Activated naive CD8-positive, alpha-beta T cell treated with anti-CD3 and anti-CD28 coated beads, Interleukin-2, amount 50 U/mL, for 16 hours (primary cell): ENCODE measurements at places on chromosomes 6 and 20.

- DNase-seq: no peak
Observed at GRCh38 chr20:21184819-21185218, 58.9 kb downstream of the KIZ start.

DNA sequence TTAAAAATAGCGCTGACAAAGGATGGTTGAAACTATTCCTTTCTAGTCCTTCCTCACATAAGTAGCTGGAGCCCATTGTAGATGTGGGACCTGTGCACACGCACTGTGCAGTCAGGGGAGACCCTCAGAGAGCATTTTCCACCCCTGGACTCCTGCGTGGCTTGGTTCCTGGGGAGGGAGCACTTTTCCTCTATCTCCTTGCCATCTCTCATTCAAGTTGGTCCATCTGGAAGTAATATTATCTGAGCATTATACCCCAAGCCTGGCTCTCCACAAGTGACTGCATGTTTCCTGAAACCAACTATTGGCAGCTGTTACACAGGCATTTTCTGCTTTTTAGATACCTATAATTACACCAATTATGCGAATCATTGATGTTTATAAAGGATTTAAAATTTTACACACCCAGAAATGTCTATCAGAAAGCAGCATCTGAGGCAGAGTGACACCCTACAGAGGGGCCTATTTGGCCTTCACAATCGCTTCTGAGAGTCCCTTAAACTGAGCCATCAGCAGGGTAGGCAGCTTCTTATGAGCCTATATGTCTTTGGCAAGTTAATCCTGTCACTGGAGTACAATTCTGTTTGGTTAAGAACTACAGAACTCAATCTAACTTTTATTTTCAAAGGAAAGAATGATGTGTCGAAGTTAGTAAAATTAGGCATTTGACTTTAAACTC lies 18.7 kb downstream of the SOX4 start:
- no peak for DNase-seq

DNA sequence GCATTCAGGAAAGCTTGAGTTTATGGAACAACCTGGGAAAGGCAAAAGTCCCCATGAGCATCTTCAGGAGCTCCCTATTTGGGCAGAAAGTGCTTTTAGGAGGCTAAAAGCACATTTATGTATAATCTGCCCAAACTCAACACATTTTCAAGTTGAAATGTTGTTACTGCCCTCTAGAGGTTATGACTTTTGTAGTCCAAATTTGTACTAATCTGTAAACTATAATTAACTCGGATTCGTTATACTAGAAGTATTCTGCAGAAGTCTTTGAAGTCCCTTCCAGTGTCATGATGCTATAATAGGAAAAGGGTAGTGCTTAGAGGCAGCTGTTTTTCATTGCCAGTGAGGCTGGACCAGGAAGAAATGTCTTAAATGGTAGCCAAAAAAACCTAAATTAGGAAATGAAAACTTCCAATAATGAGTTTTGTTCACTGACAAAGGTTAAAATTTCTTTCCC lies 44.8 kb upstream of the EMILIN3 start:
- no peak for DNase-seq

DNA sequence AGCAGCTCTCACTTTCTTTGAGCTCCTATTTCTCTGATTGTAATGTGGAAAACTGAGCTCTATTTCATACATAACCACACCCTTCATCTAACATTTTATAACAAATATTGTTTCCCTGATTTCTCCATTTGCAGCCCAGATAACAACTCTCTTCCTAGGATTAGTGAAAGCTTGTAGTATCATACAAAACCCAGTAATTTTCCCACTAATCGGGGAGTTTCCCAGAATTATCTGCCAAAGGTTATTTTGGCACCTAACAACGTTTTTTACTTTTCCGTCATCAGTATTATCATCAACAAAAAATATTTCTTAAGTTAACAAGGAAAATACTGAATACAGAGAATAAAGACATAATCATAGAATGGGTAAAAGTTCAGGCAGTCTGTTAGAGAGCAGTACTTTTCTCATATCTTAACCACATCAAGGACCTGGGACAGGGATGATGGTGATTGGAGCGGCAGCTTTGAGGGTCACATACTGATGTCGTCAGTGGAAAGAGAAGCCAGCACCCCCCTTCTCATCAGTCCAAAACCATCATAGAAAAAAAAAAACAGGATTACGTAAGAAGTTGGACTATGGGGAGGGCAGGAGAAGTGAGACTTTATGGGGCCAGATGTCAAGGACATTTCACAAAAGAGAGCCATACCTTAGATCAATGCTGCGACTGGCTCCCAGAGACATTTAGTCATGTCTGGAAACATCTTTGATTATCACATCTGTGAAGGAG lies 166.1 kb upstream of the TNFAIP3 start:
- DNase-seq: no peak

GRCh38 chr6:22614547-22614946 lies 45.2 kb downstream of the HDGFL1 start:
- no peak for DNase-seq

GRCh38 chr6:14095437-14095836 lies 22.1 kb upstream of the CD83 start:
- no peak for DNase-seq

DNA sequence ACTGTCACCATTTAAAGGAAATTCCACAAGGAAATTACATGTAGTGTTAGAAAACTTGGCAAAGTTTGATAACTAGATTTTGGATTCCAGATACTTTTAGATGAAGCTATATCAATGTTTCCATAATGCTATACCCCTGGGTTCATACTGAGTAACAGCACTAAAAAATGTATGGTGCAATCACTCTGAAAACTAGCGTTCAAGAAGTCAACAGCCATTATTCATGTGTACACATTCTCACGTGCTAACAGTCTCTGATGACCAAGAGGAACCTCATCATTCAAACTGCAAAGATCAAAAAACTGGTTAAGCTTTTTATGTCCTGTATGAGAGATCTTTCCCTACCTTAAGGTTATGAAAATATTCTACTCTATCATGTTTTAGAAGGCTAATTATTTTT lies 197.6 kb downstream of the GMDS start:
- DNase-seq: no peak

GRCh38 chr6:134846865-134847264 lies 103.0 kb downstream of the ALDH8A1 start:
- DNase-seq: no peak

GRCh38 chr6:110567957-110568696 lies 91.7 kb upstream of the SLC22A16 start:
- no peak for DNase-seq

DNA sequence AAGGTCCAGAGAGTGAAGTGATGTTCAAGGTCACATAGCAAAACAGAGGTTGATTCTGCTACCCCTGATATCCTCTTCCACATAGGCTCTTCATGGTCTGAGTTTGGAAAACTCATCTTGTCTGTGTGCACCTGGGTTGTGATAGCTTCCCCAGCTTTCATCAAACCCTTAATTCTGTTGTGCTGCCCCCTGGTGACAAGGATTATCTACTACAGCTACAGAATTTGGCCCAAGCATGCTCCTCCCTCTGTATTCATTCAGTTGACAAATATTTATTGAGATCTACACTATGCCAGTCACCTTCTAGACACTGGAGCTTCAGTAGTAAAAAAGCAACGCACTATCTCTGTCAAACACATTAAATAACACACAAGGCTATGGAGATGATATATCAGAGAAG lies 50.4 kb downstream of the SMPDL3A start:
- DNase-seq: peak; percentile 25

- DNase-seq: no peak
Observed at GRCh38 chr6:44169154-44169553, 10.5 kb downstream of the CAPN11 start.

DNA sequence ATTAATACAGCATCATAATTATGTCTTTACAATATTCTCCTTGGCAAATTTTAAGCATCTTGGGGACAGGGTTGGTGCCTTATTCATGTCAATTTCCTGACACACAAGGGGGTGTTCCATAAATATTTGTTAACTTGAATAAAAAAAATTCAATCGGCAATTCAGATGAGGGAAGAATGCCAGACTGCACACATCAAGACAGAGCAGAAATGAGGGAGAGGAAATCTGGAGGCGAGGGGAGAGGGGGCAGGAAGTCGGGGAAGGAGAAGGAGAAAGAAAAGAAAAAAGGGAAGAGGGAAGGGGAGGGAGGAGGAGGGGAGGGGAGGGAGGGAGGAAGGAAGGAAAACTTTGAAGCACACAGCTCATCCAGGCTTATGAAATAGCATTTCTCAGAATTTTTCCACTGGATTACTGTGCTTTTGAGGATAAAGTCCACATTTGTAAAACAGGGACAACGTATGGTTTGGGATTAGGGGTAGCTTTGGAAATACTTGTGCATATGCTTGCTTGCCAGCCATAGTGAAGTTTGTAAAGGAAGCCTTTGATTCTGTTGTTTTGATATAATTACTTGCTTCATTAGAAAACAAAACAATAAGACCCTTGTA lies 362.1 kb downstream of the SAMD5 start:
- DNase-seq: no peak

- DNase-seq: no peak
Observed at GRCh38 chr6:5958921-5959320, 47.8 kb downstream of the NRN1 start.

DNA sequence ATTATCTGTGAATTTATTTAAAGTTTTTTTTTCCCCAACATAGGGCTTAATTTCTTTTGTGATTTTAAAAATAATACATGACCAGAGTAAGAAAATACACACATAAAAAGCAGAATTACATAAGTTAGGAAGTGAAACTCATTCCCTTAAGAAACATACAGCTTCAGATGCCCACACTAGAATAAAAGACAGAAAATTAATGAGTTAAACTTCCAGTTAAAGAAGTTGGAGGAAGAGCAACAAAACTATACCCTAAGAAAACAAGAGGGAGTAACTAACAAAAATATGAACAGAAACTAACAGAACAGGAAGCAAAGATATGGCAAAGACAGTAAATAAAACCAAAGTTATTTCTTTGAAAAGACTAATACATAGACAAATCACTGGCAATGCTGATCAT lies 107.6 kb upstream of the CEP85L start:
- DNase-seq: no peak

DNA sequence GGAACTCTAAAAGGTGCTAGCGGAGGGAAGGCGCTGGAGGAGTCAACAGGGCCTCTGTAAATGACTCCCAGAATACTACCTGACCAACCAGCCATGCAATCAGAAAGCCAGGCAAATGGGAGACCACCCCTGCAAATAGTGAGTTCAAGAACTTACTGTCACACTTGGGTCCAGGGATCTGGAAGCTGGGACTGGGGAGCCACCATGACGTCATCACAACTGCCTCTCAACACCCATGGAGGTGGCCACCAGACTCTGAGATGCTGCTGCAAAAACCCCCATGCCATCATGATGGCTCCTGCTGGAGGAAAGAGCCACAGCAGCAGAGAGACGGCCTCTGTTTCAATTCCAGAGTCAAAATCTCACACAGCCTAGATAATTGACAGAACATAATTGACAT lies 8.5 kb upstream of the PDYN start:
- no peak for DNase-seq

DNA sequence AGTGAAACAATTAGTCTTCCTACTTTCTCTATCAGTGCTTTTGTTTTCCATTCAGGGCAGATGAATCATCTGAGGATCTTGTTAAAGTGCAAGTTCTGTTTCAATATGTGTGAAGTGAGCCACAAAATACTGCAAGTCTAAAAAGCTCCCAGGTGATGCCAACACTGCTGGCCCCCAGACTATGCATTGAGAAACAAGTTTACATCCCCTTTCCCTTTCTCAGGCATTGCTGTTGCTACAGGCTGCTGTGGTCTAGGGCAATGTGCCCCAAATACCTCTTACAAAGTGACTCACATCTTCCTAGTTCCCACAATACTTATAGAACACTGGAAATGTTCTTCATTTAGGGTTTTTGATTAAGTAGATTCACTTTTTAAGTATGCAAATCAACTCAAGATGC lies 31.8 kb downstream of the ABRACL start:
- DNase-seq: no peak

GRCh38 chr6:51678905-51679620 lies 408.4 kb downstream of the PKHD1 start:
- no peak for DNase-seq

DNA sequence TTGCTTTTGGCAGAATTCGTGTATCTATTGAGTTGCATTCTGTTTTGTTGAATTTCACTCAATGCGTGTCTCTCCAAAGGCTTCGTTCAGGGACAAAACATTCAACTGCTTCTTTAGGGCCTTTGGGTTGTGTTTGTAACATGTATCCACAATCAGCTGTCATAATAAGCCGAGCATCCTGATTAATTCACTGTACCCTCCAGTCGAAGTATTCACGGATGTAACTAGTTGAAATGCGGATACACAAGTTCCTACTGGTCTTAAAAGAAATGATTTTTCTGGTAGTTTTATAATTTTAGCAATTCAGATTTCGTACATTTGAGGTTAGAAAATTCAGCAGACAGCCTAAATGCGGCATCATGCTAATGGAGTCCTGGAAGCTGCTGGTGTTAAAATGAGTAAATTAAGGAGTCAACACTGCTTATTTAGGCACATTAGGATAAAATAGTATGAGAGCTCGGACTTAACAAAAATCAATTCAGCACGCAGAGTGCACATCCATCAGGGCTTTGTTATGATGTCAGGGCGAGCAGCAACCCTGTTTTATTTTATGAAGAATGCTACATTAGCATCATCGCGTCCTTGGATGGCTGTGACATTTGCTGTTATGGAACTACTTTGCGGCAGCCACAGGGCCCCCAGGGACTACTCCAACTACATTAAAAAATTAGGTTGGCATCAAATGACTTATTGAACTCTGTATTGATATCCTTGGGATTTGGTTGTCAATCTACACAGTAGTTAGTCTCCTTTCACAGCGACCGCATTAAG lies 489.3 kb upstream of the FLRT3 start:
- no peak for DNase-seq

DNA sequence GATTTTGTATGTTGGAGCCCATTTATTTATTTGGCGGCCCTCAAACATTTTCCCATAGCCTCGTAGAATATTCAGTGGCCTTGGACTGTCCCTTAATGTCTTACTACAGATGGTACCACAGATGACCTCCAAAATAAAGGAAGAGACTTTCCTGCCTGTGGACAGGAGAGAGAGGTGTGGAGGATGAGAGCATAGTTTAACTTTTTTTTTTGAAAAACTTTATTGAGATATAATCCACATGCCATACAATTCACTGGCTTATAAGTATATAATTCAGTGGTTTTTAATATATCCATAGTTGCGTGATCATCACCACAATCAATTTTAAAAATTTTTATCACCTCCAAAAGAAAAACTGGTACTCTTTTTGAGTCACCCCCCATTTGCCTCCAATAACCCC lies 4.6 kb upstream of the PPP1R16B start:
- DNase-seq: no peak

DNA sequence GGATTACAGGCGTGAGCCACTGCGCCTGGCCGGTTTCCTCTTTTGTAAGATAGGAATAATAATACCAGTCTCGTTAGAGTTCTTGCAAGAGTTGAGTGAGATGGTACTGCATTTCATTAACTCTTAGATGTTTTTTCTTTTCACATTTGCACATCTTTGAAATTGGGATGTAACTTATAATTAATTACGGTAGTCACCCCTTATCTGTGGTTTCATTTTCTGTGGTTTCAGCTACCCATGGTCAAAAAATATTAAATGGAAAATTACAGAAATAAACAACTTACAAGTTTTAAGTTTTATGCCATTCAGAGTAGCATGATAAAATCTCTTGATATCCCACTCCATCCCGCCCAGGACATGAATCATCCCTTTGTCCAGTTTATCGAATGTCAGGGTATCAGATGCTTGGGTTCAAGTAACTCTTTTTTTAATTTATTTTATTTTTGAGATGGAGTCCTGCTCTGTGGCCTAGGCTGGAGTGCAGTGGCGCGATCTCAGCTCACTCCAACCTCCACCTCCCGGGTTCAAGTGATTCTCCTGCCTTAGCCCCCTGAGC lies 15.4 kb downstream of the PTK7 start:
- no peak for DNase-seq
